GM04504 (cell line): ENCODE measurements at places on chromosomes 5 and 9.

GRCh38 chr5:52751137-52751536, 36.6 kb upstream of the ITGA1 start:
- DNase-seq: no peak

GRCh38 chr5:140109759-140110645, 3.9 kb upstream of the PURA start:
- no peak for DNase-seq

DNA sequence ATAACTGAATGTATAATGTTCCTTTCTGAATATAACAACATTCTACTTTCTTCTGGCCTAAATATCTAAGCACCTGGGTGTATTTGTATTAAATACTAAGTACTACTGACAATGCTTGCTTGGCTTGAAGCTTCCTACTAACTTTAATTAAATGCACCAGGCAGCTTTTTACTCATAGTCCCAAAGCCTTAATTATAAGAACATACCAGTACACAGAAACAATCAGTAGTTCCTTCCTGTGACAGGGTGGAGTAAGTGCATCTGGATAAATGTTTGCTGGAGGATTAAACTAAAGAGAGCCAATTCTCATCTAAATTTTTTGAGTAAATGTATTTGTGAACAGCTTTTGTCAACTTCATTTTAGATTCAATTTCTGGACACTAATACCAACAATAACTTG, 558.6 kb upstream of the SEMA6A start:
- no peak for DNase-seq

DNA sequence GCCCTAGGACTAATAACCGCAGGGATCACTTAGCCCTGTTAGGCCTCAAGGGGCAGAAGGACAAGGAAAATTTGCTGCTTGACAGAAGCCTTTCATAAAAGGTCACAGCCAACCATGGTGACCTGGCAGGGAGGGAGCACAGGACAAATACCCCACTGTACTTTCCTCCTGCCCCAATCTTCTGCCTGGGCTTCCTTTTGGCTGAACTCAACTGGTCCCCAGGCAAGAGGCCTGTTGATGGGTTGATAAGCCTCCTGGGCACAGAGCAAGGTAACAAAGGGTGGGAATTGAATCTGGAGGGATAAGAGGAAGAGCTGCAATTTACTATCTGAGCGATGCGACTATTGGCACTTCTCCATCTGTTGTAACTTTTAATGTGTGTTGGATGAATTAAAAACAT, 392.9 kb downstream of the RASEF start:
- no peak for DNase-seq

GRCh38 chr9:8872802-8873201, 1073.2 kb upstream of the DMAC1 start:
- no peak for DNase-seq
